ENCODE measurements at places on chromosomes 6 and 20. TPM values are rescaled to one million over a fixed set of nuclear protein-coding genes. Genes with fewer than 3 reads are reported as not detected.
A peak's percentile ranks its signal among the peaks of the same experiment; 100 is the strongest.

RNGTT gene
- total RNA-seq: 43.9 TPM

C20orf144 gene
- total RNA-seq: not detected

SMIM26 gene
- 85.6 TPM for total RNA-seq

DNA sequence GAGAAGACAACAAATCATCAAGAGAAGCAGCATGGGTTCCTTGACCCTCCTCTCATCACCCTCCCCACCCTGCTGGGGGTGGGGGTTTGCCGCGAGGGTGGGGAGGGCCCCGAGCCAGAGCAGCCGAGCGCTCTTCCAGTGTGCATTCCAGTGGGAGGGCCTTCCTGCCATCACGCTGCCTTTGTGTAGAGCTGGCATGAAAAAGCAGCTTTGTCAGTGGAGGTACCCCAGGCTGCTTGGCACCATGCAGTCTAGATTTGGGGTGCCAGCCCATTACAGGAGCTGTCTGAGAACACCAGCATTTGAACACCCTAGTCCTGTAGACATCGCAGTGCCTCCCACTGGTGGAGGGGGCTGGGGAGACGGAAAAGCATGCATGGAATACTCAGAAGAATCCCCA is 12.2 kb downstream of the BAK1 start:
- no peak for DNase-seq

GRCh38 chr20:2234598-2235191 is 61.1 kb upstream of the TGM3 start:
- peak; percentile 32 for DNase-seq

DNA sequence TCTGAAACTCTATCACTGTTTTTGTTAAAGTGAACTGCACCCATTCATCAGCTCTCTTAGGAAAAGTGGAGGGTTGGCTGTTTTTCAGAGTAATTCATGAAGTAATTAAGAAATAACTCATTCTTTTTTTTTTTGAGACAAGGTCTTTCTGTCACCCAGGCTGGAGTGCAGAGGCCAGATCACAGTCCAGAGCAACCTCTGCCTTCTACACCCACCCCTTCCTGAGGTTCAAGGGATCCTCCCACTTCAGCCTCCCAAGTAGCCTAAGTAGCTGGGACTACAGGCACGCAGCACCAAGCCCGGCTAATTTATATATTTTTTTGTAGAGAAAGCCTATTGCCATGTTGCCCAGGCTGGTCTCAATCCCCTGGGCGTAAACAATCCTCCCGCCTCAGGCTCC is 2.6 kb downstream of the ZNFX1 start:
- DNase-seq: no peak

GRCh38 chr6:102853249-102853955 is 1459.9 kb downstream of the GRIK2 start:
- no peak for DNase-seq

C6orf132 gene
- total RNA-seq: not detected

GRCh38 chr6:6824381-6824780 is 235.9 kb downstream of the LY86 start:
- DNase-seq: no peak

GRCh38 chr20:57061051-57061900 is 205.2 kb downstream of the BMP7 start:
- peak; percentile 68 for DNase-seq

DNA sequence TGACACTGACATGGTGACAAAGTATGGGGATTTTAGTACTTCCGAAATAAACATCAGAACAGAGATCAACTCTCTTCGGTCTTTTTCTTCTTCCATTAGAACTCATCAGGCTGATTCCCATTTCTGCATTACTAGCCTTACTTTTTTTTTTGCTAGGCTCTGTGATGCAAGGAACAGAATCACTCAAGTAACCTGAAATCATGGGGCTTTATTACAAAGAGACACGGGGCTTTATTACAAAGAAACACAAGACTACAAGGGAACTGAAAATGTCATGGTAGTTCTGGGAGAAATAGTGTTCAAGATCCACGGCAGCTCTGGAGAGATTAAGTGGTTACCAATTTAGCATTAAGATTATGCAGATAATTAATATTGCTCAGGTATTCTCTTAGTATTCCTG is 11.6 kb downstream of the SOX4 start:
- no peak for DNase-seq

GRCh38 chr20:20578838-20579237 is 133.6 kb downstream of the RALGAPA2 start:
- DNase-seq: no peak

UNC5CL gene
- total RNA-seq: not detected

GRCh38 chr6:33080127-33081089 is 4.6 kb downstream of the HLA-DPB1 start:
- DNase-seq: peak; percentile 92

DNA sequence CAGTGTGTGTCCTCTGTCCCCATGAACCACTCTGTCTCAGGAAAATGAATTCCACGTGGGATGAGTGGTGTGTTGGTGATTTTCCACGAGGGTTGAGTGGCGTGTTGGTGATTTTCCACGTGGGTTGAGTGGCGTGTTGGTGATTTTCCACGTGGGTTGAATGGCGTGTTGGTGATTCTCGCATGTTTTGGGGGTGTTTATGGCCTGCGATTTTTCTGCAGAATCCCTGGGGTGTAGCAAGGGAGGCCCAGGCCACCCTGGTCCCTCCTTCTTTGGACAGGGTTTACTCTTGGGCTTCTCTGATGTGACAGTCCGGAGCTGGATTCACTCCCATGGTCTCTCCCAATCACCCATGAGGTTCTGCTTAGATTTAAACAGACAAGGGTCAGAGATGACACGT is 90.6 kb upstream of the FRMD1 start:
- DNase-seq: no peak

SEC63 gene
- total RNA-seq: 11.0 TPM

GRCh38 chr6:13447949-13448724 is 39.3 kb downstream of the GFOD1 start:
- no peak for DNase-seq

- DNase-seq: no peak
Observed at GRCh38 chr6:50978380-50979170, 159.9 kb downstream of the TFAP2B start.

DNA sequence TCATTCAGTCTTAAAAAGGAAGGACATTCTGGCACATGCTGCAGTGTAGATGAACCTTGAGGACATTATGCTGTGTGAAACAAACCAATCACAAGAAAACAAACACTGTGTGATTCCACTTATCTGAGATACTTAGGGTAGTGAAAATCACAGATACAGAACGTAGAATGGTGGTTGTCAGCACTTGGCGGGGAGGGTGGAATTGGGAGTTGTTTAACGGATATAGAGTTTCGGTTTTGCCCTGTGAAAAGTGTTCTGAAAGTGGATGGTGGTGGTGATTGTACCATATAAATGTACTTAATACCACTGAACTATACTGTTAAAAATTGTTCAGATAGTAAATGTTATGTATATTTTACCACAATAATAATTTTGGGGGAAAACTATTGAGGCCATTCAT is 18.4 kb downstream of the KAT14 start:
- no peak for DNase-seq

DNA sequence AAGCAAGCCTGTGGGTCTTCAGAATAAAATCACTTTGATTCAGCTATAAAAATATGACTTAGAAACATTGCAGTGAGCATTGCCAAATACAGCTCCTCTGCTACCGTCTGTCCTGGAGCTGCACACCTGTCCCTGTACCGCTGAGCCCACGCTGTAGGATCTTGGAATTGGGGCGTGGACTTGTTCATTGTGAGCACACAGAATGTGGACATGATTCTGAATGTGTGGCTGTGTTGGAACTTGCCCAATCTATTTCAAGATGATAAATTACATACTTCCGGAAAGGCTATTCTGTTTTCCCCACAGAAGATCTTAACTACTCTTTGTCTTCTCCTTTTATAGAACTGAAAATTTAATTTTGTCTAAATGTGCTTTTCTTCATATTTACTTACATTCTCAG is 107.3 kb downstream of the UST start:
- DNase-seq: no peak

BTN1A1 gene
- total RNA-seq: not detected

PRICKLE4 gene
- not detected for total RNA-seq

DNA sequence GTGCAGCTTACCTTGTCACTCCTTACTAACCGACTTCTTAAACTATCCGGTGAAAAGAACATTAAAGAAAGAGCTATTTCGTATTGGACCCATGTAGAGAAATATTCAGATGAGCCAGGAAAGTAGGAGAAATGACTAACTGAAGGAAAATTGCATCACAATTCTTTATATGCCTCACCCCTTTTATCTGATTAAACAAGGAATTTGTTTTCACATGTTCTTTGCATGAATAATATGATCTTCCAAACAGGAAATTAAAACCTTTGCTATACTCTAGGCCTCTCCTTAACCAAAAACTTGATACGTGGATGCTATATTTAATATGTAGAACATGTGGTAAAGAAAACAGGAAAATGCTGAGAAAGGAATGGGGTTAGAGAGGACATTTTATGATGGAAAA is 41.9 kb upstream of the LRRC1 start:
- DNase-seq: no peak

- DNase-seq: peak; percentile 59
Observed at GRCh38 chr6:52416629-52417151, 3.5 kb upstream of the EFHC1 start.

GRCh38 chr20:22303523-22303922 is 280.8 kb downstream of the FOXA2 start:
- DNase-seq: peak; percentile 17

DNA sequence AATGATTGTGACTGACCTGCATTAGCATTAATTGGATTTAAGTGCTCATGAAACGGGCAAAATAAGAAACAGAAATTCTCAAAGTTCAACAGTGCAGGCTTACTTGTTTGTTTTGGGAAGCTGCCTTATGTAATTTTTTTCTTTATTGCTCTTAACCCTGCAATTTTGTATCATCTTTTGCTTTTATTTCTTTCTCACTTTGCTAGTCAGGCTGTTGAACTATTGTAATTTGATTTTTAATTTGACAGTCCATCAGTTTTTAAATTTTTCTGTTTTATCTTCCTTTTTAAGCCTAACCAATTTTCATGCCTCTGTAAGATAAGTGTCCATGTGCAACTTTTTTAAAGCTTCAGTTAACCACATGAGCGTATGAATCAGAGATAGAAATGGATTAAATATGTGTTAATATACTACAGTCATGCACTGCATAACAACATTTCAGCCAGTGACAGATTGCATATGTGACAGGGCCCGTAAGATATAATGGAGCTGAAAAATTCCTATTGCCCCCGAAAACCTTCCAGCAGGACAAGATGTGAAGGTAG is 44.6 kb downstream of the PEX7 start:
- no peak for DNase-seq

GRCh38 chr6:118240878-118241528 is 307.1 kb upstream of the PLN start:
- no peak for DNase-seq

DNA sequence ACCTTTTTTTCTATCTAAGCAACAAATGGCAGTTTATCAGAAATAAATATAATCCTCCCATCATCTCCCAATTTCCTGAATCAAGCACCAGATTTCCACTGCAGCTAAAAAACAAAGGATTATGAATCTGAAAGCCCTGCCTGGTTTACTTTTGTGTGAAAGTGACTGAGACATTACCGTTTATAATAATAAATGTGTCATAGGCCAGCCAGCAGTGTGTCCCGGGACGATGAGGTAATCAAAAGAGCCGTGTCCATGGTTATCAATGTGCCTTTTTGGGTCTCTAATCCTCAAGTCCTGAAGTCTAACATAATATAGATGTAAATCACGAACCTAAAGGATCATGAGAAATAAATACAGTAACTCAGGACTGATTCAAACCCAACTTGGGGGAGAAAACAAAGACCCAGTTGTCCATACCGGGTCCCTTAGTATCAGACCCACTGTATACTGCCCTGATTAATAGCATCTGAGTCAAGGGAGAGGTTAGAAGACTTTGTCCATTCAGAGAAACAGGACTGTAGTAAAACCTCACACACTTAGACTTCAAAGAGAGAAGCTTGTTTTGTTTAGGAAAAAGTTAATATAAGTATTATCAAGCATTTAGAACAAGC is 149.1 kb downstream of the SASH1 start:
- peak; percentile 24 for DNase-seq

SLC16A10 gene
- 1.2 TPM for total RNA-seq

EYA4 gene
- total RNA-seq: 16.3 TPM

GRCh38 chr20:24690408-24690807 is 221.0 kb downstream of the SYNDIG1 start:
- no peak for DNase-seq

SIRPA gene
- 11.5 TPM for total RNA-seq

DNA sequence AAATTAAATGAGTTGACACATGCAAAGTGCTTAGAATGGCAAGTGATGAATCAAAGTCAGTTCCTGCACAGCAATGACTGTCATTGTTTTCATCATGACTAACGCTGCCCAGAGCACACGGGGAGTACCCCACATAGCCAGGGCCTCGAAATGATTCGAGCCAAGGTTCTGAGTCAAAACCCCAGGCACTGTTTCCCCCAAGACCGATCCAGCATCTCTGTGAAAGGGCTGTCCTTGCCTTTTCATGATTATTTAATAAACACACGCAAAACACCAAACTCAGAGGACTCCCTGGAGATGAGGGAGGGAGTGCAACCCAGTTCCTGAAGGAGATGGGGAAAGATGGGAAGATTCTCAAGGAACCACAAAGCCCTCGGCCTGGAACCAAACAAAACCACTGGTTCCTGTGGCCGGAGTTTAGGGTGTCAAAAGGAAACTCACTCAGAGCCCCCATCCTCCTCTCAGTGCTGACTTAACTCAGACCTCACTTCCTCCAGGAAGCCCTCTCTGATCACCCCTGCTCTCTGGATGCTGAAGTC is 3.8 kb downstream of the PREX1 start:
- DNase-seq: peak; percentile 93

DNA sequence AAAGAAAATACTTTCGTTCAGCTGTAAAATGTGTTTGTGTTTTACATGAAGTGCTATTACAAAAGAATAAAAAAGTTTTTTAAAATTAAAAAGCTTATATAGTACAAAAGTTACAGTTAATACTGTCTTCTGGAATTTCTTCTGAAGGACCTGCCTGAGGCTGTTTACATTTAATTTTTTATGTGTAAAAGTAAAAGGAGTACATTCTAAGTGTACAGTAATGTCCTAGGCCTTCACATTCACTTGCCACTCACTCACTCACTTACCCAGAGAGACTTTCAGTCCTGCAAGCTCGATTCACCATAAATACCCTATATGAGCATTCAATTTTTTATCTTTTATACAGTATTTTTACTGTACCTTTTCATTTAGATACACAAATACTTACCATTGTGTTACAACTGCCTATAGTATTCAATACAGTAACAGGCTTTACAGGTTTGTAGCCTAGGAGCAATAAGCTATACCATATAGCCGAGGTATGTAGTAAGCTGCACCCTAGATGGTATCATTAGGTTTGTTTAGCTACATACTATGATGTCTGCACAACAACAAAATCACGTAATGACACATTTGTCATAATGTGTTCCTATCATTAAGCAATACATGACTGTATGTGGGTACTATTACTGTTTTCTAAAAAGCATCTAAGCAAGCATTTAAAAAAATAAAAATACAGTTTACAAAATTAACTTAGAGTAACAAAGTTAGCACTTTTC is 33.0 kb downstream of the RNF146 start:
- no peak for DNase-seq

- no peak for DNase-seq
Observed at GRCh38 chr20:9021699-9022098, 47.2 kb upstream of the PLCB4 start.

BMP7 gene
- 12.7 TPM for total RNA-seq

Measured in Daoy (cell line).